ENCODE measurements at places on chromosomes 3 and 15.

GRCh38 chr3:131694376-131694775 lies 191.6 kb upstream of the MRPL3 start:
- no peak for DNase-seq

DNA sequence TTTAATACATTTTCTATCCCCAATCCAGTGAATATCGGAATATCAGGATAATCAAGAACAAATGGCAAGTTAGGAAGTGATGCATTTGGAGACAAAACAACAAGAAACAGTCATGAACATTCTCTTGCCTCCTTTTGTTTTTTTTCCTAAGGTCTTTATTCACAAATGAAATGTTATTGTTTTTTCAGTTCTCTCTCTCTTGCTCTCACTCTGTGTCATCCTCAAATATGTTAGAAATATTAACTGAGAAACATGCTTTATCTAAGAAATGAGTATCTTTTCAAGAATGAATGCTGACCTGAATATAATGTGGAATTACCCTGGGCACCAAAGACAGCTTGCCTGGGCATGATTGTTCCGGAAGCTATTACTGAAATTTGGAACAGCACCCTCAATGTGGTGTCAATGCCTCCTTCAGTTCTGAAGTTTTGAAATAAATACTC lies 51.3 kb downstream of the RBMS3 start:
- DNase-seq = no peak

- DNase-seq = peak; percentile 92
Observed at GRCh38 chr3:51498876-51499738, 708 bp downstream of the DCAF1 start.

DNA sequence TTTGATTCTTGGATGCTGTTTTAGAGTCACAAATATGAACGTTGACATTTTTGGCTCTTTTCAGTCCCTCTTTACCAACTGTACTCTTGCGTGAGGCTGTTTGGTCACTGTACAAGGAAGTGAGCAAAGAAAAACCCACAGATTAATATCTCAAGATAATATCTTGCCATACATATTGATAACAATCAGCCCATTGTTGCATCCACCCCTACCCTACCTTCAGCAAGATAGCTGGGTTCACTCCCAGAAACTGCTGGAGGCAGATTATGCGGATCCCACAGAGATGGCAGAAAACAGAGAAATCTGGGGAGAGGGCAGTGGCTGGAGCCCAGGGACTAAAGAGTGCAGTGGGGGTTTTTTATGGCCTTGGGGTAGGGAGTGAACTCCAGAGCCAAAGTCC lies 29.9 kb upstream of the MFSD1 start:
- DNase-seq = no peak

DNA sequence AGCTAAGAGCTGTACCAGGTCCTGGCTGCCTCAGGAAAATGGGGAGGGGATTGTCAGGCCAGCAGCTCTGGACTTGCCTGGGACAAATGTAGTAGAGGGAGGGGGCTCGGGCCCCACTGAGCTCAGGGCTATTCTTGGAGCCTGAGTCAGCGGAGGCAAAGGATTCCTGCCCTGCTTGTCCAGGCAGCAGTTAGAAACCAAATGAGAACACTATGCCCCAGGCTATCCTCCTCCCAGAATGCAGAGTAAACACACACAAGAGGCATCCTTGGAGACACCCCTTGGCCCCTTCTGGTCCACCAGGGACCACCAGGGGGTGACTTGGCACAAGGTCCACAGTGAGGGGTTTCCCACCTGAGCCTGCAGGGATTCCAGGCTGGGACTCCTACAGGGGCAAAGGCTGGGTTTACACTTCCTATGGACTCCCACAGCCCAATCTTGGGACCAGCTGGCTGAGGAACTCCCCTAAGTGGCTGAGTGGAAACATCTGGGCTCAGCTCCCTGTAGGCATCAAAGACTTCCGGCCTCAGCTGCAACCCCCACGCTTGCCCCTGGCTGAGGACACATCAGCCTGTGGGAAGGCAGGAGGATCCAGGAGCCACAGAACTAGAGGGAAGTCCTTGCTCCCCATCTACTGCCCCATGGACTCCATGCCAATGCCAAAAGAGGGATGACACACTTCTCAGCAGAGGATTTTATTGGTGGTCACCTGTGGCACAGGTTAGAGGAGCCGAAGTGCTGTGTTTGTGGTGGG lies 3.4 kb upstream of the COL7A1 start:
- no peak for DNase-seq

GRCh38 chr3:52446631-52447511 lies 2.0 kb upstream of the SEMA3G start:
- DNase-seq = peak; percentile 81
